PC-9 (cell line): ENCODE measurements at places on chromosomes 13 and 19. TPM values are rescaled to one million over a fixed set of nuclear protein-coding genes. Genes with fewer than 3 reads are reported as not detected.

The ALOX5AP gene
- not detected in 2 replicates for total RNA-seq

The GTPBP3 gene
- total RNA-seq = 48.8 and 50.7 TPM in 2 replicates

The KIR2DL3 gene
- total RNA-seq = not detected in 2 replicates

DNA sequence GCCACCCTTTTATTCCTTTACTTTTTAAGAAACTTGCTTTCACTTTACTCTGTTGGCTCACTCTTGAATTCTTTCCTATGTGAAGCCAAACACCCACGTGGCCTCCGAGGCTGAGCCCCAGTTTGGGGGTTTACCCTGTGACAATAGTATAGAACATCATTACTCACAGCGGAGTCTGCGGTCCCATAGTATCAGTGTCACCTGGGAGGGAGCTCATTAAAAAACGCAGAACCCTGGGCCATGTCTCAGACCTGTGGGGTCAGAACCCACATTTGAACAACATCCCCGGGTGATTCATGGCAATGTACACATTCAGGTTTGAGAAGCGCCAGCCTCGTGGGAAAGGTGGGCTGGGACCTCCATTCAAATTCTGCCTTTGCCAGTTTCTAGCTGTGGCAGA lies 36.0 kb upstream of the UBL3 start:
- no peak for DNase-seq
